ENCODE measurements at places on chromosomes 7 and 10.
A peak's percentile ranks its signal among the peaks of the same experiment; 100 is the strongest.

DNA sequence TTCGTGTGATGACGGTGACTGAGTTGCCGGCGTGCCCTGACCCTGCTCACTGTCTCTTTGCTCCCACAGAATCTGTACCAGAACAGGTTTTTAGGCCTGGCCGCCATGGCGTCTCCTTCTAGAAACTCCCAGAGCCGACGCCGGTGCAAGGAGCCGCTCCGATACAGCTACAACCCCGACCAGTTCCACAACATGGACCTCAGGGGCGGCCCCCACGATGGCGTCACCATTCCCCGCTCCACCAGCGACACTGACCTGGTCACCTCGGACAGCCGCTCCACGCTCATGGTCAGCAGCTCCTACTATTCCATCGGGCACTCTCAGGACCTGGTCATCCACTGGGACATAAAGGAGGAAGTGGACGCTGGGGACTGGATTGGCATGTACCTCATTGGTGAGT, 199.2 kb downstream of the HECW1 start:
- no peak for DNase-seq
- no peaks in the 10 kb centered on the region for H3K27me3 ChIP-seq
- no peaks in the 10 kb centered on the region for H3K36me3 ChIP-seq
- no peaks in the 10 kb centered on the region for H3K4me1 ChIP-seq

GRCh38 chr7:71322201-71322600, 190.3 kb downstream of the GALNT17 start:
- DNase-seq, result no peak
- H3K4me3 ChIP-seq, result no peak overlapping the region
- no peaks in the 10 kb centered on the region for H3K36me3 ChIP-seq
- no peaks in the 10 kb centered on the region for H3K27me3 ChIP-seq
- no peak overlapping the region for H3K27ac ChIP-seq

DNA sequence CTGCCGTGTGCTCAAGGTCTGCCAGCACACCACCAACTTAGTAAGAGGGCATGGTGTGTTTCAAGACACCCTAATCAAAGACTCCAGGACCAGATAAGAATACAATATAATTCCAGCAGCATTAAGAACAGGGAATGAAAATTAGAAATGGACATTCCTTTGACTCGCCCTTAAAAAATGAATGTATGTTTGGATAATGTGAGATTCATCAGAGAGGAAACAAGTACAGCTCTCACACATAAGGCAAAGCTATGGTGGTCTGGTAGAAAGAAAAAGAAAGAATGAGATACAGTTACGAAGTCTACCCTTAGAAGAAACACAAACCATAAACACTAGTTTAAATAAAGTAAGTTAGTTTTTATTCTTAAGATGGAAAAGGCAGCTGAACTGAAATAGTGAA, 174.8 kb upstream of the ANK3 start:
- no peaks in the 10 kb centered on the region for H3K36me3 ChIP-seq
- no peaks in the 10 kb centered on the region for H3K4me1 ChIP-seq
- no peaks in the 10 kb centered on the region for H3K27me3 ChIP-seq
- no peak overlapping the region for H3K27ac ChIP-seq
- H3K4me3 ChIP-seq, result no peak overlapping the region

DNA sequence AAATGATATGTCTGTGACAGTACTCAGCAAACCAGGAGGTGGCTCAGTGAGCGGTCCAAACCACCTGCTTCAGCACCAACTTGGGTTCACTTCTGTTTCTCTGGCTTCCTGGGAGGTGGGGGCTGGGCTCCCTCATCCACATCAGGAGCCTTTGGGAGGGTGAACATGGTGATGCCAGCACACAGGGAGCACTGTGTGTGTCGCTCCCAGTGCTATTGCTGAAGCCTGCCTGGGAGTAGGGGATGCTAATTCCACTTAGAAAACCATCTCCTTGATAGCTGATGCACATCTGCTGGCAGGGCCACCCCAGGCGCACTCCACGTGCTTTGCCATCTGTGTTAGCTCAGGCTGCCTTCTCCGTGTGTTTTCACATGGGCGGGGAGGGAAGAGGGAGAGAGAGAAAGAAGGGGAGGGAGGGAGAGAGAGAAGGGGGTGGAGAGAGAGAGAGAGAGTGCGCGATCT, 58.0 kb downstream of the RAMP3 start:
- H3K27ac ChIP-seq, result no peak overlapping the region
- H3K4me3 ChIP-seq, result no peak overlapping the region
- no peak for DNase-seq
- no peaks in the 10 kb centered on the region for H3K4me1 ChIP-seq
- no peaks in the 10 kb centered on the region for H3K27me3 ChIP-seq

- no peak overlapping the region for H3K27ac ChIP-seq
- no peak overlapping the region for H3K4me3 ChIP-seq
- DNase-seq, result no peak
- H3K4me1 ChIP-seq, result no peaks in the 10 kb centered on the region
- H3K27me3 ChIP-seq, result no peaks in the 10 kb centered on the region
Measured at GRCh38 chr7:41107330-41107937, 595.5 kb downstream of the INHBA start.

- no peaks in the 10 kb centered on the region for H3K27me3 ChIP-seq
- no peak for DNase-seq
- no peaks in the 10 kb centered on the region for H3K36me3 ChIP-seq
Measured at GRCh38 chr10:132223611-132224342, 37.0 kb downstream of the DPYSL4 start.

- DNase-seq, result no peak
- H3K27ac ChIP-seq, result no peak overlapping the region
- H3K27me3 ChIP-seq, result no peaks in the 10 kb centered on the region
- H3K4me1 ChIP-seq, result no peaks in the 10 kb centered on the region
Measured at GRCh38 chr10:130021383-130021950, 57.4 kb upstream of the EBF3 start.

GRCh38 chr10:62842983-62843382, 26.8 kb upstream of the EGR2 start:
- H3K4me1 ChIP-seq, result no peaks in the 10 kb centered on the region
- H3K36me3 ChIP-seq, result no peaks in the 10 kb centered on the region
- no peak overlapping the region for H3K4me3 ChIP-seq
- no peak for DNase-seq
- H3K27ac ChIP-seq, result no peak overlapping the region

GRCh38 chr10:16699435-16700057, 117.7 kb downstream of the RSU1 start:
- no peaks in the 10 kb centered on the region for H3K36me3 ChIP-seq
- DNase-seq, result no peak
- H3K4me1 ChIP-seq, result no peaks in the 10 kb centered on the region

DNA sequence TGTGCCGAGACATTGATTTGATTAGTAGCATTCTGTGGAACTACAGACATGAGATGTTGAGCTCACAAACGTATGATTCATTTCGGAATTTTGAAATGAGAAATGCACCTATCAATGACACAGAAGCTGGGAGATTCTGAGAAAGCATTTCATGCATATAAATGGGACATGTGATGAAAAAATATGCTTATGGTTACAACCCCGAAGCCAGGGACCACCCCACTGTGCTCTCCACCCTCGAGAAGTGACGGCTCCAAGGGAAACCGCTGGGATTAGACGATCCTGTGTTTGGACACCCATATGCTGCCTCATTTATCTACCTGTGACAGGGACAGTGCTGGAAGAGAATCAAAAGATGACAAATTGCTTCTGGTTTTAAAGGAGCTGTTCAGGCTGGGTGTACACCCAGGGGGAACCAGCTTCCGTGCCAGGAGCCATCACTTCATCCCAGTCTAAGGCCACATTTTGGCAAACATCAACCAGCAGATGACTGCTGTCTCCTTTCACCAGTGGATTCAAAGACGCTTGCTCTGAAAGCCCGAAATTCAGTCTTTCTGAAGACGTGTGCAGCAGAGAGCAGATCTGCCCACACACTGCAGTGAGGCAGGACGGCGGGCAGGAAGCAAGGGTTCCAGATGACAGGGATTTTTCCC, 109.9 kb downstream of the ATXN7L1 start:
- H3K4me3 ChIP-seq, result no peak overlapping the region
- H3K4me1 ChIP-seq, result no peaks in the 10 kb centered on the region
- no peak overlapping the region for H3K27ac ChIP-seq
- H3K36me3 ChIP-seq, result no peaks in the 10 kb centered on the region

DNA sequence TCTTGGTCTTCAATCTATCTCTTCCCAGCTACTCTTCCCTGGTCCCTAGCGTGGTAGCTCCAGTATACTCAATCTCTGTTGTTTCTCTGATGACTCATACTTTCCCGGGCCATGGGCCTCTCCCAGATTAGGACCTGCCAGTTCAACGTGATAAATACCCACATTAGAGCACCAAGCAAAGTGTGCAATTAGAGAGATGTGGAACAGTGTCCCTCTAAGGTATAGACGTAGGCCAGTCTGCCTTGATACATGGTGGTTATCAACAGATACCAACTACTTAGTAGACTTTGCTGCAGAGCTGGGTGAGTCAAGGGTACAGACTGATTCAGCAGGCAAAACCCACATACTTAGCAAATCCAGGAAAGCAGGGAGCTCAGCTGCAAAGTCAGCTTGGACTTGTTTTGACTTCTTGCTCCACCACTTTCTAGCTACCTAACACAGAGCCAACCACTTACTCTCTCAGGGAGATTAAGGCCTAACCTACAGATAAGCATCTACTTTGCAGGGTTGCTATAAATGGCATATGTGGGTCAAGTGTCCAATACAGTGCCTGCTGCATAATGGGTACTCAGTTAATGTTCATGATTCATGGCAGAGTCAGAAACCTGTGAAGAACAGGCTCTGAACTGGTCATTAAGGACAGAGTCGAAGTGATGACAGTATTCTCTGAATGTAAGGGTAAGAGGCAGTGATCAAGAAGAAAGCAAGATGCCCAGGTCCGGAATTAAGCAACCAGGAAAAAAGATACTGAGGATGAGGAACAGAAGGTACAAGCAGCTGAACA, 176.1 kb downstream of the CHN2 start:
- no peaks in the 10 kb centered on the region for H3K4me1 ChIP-seq
- no peak overlapping the region for H3K27ac ChIP-seq
- no peaks in the 10 kb centered on the region for H3K27me3 ChIP-seq

GRCh38 chr10:94361171-94361794, 1.5 kb downstream of the NOC3L start:
- DNase-seq, result no peak
- peak overlapping the region; percentile 55 for H3K4me3 ChIP-seq
- peaks cover 3% of the 10 kb centered on the region for H3K4me1 ChIP-seq
- H3K27me3 ChIP-seq, result no peaks in the 10 kb centered on the region
- H3K36me3 ChIP-seq, result peaks cover 14% of the 10 kb centered on the region

DNA sequence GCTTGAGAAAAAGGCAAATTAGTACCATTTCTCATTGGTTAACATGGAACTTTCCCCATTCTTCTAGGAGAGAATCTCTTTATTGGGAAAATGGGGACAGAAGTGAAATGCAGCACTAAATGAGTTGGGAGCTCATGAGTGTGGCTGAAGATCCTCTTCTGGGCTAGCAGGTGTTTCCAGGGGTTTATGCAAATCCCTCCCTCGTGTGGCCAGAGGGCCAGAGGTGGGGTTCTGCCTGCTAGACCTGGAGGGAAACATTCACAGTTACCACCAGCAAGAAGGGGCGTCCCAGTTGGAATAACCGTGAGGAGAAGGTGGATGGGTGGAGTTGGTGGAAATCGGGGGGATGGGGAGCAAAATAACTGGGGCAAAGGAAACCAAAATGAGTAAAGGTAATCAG, 235.9 kb downstream of the KLF6 start:
- no peak overlapping the region for H3K4me3 ChIP-seq
- H3K27me3 ChIP-seq, result no peaks in the 10 kb centered on the region
- DNase-seq, result no peak
- no peaks in the 10 kb centered on the region for H3K36me3 ChIP-seq
- peak overlapping the region; percentile 32 for H3K27ac ChIP-seq

DNA sequence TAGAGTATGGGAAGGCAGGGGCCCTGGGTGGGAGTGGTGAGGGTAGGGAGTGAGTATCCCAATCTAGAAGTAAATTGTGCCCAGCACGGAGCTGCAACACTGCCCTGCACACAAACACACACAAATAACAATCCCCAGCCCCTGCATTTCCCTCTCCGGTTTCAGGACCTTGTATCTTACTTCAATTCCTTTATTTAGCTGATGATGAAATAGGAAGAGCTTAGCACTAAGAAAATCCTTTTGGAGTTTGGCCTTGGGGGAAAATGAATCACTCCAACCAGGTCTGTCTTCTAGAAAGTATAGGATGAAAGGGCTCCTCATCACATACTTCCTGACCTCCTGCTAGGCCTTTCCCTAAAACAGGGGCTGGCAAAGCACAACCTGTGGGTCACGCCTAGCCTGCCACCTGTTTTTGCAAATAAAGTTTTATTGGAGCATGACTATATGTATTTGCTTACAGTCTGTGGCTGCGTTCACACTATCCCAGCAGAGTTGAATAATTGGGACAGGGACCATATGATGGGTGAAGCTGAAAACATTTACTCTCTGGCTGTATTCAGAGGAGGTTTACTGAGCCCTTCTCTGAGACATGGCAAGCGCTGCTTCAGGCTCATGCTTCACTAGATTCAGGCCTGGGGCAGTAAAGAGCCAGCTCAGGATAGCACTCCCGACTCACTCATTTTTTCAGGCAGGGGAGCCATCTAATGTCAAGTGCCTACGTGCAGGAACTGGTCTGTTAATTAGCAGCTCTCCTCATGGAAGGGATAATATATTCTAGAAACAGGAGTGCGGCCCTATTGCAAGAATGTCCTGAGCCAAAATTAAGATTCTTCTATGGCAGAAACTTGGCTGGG, 111.0 kb downstream of the EGFR start:
- peaks cover 31% of the 10 kb centered on the region for H3K4me1 ChIP-seq
- no peak for DNase-seq
- no peaks in the 10 kb centered on the region for H3K27me3 ChIP-seq
- H3K4me3 ChIP-seq, result no peak overlapping the region
- H3K27ac ChIP-seq, result peak overlapping the region; percentile 93

DNA sequence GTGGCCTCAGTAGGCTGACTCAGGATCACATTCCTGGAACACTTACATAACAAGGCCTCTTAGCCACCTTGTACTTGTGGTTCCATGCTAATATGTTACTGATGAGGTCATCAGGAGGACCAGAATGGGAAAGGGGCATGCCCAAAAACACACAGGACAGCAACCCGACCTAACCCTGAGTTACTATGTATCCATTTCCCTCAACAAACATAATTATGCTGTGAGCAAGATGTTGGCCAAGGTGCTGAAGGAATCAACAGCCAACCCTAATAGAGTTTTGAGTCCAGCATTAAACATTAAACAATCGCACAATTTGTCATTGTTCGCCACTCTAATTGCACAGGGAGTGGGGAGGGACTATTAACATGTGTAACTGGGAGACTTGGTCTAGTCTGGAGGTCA, 129.4 kb downstream of the PLPP4 start:
- no peak overlapping the region for H3K27ac ChIP-seq
- H3K4me1 ChIP-seq, result no peaks in the 10 kb centered on the region
- H3K36me3 ChIP-seq, result no peaks in the 10 kb centered on the region
- no peak overlapping the region for H3K4me3 ChIP-seq

- H3K27ac ChIP-seq, result no peak overlapping the region
- DNase-seq, result no peak
- H3K4me1 ChIP-seq, result no peaks in the 10 kb centered on the region
- H3K4me3 ChIP-seq, result no peak overlapping the region
- no peaks in the 10 kb centered on the region for H3K27me3 ChIP-seq
Measured at GRCh38 chr7:130114776-130115175, 44.4 kb downstream of the KLHDC10 start.

Measured in ascending aorta (tissue), 2 donors.